Calu3 (cell line): ENCODE measurements at places on chromosomes 7 and 10. TPM values are rescaled to one million over a fixed set of nuclear protein-coding genes. Genes with fewer than 3 reads are reported as not detected.

DNA sequence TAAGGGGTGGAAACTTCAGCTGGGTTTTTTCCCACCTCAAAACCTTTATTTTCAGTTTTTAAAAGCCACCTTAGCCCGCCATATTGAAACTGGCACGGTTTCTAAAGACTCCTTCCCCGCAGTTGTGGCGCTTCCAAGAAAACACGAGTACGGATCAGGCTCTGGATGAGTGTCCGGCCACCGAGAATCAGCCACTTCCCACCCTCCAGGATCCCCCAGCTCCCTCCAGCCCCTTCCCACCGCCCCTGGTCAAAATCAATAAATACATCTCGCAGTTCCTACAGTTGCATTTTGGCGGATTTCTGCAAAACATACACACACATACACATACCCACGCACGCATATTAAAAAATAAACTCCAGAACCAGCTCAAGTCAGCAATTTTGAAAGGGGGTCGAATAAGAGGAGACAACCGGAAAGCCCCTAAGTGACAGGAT, 1.1 kb downstream of the SFMBT2 start:
- H3K27me3 ChIP-seq = peaks cover 58% of the 10 kb centered on the region
- no peak for DNase-seq
- peak overlapping the region; percentile 75 for H3K4me3 ChIP-seq
- H3K36me3 ChIP-seq = peaks cover 22% of the 10 kb centered on the region

GRCh38 chr7:129777993-129778769, 166.7 kb downstream of the NRF1 start:
- no peak for DNase-seq
- H3K27ac ChIP-seq = no peak overlapping the region
- peaks cover 36% of the 10 kb centered on the region for H3K36me3 ChIP-seq
- peak overlapping the region; percentile 82 for H3K4me3 ChIP-seq

DNA sequence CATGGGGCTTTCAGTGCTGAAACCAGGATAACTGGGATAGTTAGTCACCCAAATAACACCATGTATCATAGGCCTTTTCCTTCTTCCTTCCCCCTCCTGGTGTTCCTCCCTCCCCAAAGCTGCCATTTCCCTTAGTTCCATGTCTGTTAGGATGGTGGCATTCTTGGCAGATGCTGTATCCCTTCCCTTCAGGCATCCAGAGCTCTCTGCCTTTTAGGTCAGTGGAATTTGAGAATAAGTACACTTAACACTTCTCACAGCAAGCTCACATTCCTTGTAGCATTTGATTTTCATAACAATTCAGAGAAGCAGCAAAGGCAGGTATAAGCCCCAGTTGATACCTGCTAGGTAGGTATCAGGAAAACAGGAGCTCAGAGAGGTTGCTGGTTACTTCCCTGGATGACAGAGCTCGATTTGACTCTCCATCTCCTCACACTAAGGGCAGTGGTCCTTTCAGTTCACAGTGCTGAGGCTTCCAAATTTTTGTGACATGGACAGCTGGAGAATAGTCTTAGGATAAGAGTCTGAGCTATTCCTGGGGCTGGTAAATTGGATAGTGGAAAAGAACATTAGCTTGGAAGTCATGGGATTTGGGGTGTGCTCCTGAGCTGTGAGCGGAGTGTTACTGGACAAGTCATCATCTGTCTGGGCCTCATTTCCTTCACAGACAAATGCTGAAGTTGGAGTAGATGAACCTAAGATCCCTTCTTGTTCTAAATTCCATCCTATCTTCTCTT, 108.7 kb upstream of the RHOBTB1 start:
- H3K27me3 ChIP-seq = no peaks in the 10 kb centered on the region
- DNase-seq = no peak
- H3K4me1 ChIP-seq = no peaks in the 10 kb centered on the region
- no peak overlapping the region for H3K27ac ChIP-seq
- no peak overlapping the region for H3K4me3 ChIP-seq

DNA sequence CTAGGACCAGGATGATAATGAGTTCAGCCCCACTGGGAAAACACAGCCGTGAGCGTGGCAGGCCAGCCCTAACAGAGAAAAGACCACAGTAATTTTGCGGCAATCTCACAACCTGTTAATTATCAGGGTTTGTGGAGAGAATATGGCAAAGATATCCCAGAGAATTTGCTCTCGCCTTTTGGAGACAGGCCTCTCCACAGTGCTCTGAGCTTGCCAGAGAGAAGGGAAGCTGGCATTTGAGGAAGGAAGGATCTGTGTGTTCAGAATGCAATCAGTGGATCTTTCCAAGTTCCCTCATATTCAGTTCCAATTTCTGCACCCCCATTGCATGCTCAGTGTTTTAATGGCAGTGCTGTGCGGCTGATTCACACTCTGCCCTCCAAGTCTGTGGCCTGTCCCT, 60.2 kb downstream of the PLPP4 start:
- no peak overlapping the region for H3K4me3 ChIP-seq
- no peaks in the 10 kb centered on the region for H3K4me1 ChIP-seq
- H3K27ac ChIP-seq = no peak overlapping the region
- no peaks in the 10 kb centered on the region for H3K36me3 ChIP-seq
- no peaks in the 10 kb centered on the region for H3K27me3 ChIP-seq

DNA sequence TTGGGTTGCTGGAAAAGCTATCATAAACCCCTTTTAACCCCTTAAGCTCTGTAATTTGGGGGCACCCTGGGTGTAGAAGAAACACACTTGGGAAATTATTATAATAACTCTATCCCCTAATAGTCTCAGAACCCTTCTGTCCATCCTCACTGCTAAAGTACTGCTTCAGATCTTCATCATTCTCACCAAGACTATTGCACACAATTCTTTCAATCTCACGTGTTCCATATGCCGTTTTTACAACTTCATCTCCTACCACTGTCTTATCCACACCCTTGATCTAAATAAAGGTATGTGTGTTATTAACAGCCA, 15.8 kb downstream of the ANKRD22 start:
- no peak for DNase-seq
- no peaks in the 10 kb centered on the region for H3K27me3 ChIP-seq
- no peak overlapping the region for H3K4me3 ChIP-seq

GRCh38 chr7:67858931-67859330, 862.3 kb downstream of the TYW1 start:
- no peak overlapping the region for H3K4me3 ChIP-seq
- H3K27ac ChIP-seq = no peak overlapping the region

DNA sequence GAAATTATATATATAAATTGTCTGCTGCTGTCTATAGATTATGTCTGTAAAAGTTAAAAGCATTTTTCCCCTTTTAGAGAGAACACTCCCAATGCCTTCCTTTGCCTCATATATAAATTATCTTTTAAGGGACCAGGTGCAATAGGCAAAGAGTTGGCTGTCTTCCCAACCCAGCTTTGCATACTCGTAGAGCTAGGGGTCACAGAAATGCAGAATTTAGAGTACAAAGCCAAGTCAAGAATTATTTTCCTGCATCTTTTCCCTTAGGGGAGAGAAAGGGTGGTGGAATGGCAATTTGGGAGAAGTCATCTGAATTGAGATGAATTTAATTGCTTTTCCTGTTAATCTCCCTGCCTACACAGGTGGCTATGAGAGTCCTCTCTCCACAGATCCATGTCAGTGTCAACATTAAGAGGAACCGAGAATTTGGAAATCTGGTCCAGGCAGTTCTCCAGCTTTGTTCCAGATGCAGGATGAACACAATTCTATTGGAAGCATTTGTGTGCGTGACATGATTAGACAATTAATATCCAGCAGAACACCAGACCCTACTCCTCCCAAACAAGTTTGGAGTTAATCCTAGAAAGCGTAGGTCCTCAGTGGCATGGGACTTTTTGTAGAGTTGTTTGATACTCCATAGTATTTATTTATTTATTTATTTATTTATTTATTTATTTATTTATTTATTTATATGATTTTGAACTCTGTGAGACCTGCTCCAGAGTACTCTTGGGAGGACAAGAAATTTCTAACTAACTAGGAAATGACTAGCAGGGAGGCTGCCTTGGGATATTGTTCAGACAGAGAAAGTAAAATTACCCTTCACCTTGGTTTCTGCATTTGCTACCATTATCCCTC, 80.3 kb upstream of the SKAP2 start:
- H3K4me3 ChIP-seq = no peak overlapping the region
- no peak overlapping the region for H3K27ac ChIP-seq
- H3K4me1 ChIP-seq = peaks cover 16% of the 10 kb centered on the region
- no peaks in the 10 kb centered on the region for H3K36me3 ChIP-seq

- H3K4me3 ChIP-seq = no peak overlapping the region
- peaks cover 9% of the 10 kb centered on the region for H3K27me3 ChIP-seq
- H3K36me3 ChIP-seq = no peaks in the 10 kb centered on the region
- H3K27ac ChIP-seq = no peak overlapping the region
- no peak for DNase-seq
Observed at GRCh38 chr10:126417220-126417825, 29.0 kb upstream of the ADAM12 start.

GRCh38 chr7:115574681-115575291, 455.8 kb downstream of the TFEC start:
- H3K27me3 ChIP-seq = no peaks in the 10 kb centered on the region
- H3K4me3 ChIP-seq = no peak overlapping the region
- H3K36me3 ChIP-seq = no peaks in the 10 kb centered on the region
- H3K27ac ChIP-seq = no peak overlapping the region
- no peak for DNase-seq

DNA sequence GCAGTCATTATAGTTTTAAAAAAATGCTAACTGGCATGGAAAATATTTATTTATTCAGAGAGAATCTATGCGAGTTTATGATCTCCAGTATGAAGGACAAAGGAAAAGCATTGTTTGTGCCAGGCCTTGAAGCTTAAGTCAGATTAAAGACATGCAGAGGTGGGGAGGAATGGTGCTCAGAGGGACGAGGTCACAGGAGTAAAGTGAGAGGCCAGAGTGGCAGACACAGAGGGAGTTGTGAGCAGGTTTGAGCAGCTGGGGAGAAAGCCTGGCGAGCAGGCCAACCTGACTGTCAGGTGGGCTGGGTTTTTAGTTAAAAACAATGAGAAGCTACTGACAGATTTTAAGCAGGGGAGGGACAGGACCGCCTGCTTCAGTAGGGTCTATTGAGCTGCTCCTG, 6.8 kb upstream of the CCNY start:
- peaks cover 42% of the 10 kb centered on the region for H3K4me1 ChIP-seq
- H3K4me3 ChIP-seq = no peak overlapping the region
- H3K36me3 ChIP-seq = peaks cover 7% of the 10 kb centered on the region

- no peak overlapping the region for H3K4me3 ChIP-seq
- no peaks in the 10 kb centered on the region for H3K36me3 ChIP-seq
- DNase-seq = no peak
- H3K27ac ChIP-seq = no peak overlapping the region
- H3K4me1 ChIP-seq = peaks cover 8% of the 10 kb centered on the region
Observed at GRCh38 chr10:112229901-112230300, 46.3 kb upstream of the GPAM start.

DNA sequence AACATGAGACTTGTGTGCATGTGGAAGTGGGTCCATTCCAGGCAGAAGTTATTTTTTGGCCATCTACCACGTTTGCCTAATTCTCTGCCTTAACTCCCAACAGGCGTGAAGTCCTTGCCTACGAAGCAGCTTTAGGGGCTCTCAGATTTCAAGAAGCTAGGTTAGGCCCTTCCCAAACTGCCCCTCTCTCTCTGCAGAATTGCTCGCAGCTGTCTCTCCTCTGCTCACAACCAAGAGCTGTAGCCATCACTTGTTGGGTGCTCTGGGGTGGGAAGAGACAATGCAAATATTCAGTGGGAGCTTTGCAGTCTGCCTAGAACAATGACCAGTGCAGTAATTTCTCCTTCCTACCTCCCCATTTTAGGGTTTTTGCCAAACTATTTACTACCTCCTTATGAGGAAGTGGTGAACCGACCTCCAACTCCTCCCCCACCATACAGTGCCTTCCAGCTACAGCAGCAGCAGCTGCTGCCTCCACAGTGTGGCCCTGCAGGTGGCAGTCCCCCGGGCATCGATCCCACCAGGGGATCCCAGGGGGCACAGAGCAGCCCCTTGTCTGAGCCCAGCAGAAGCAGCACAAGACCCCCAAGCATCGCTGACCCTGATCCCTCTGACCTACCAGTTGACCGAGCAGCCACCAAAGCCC, 24.9 kb downstream of the CYP17A1 start:
- DNase-seq = no peak
- H3K27ac ChIP-seq = no peak overlapping the region
- H3K4me3 ChIP-seq = no peak overlapping the region
- no peaks in the 10 kb centered on the region for H3K4me1 ChIP-seq

TMEM139 gene
- total RNA-seq = 48.4 and 49.3 TPM in 2 replicates

WDR86 gene
- total RNA-seq = not detected in 2 replicates

SPDYE9 gene
- total RNA-seq = not detected in 2 replicates

POT1 gene
- total RNA-seq = 31.1 and 31.6 TPM in 2 replicates

ATP6V0A4 gene
- total RNA-seq = 5.6 and 7.7 TPM in 2 replicates

UCN3 gene
- total RNA-seq = not detected in 2 replicates

POLR3A gene
- 26.6 and 30.0 TPM in 2 replicates for total RNA-seq

MYL10 gene
- not detected in 2 replicates for total RNA-seq

FAM237B gene
- not detected in 2 replicates for total RNA-seq
